Activated CD4-positive, alpha-beta T cell treated with anti-CD3 and anti-CD28 coated beads for 4 hours (primary cell): ENCODE measurements at places on chromosomes 3 and 15.

GRCh38 chr3:129439226-129439816 is 427 bp downstream of the MBD4 start:
- DNase-seq, result peak; percentile 41

GRCh38 chr3:155657161-155657560 is 87.7 kb downstream of the PLCH1 start:
- DNase-seq, result no peak

DNA sequence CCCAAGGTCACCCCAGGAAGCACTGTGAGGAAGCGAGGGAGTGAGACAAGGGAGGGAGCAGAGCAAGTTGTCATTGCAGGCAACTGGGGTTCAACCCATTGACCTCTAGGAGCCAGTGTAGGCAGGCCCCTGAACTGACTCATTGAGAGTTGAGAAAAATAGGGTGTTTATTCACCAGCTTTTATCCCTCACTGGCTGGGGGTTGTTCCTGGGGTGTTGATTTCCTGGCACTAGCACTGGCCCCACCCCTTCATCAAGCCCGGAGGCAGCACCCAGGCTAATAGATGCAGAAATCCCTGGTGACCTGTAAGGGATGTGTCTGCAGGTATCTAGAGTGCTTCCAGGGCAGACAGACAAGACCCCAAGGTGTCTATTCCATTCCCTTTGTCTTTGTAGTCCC is 183.9 kb downstream of the ARRDC4 start:
- DNase-seq, result no peak

DNA sequence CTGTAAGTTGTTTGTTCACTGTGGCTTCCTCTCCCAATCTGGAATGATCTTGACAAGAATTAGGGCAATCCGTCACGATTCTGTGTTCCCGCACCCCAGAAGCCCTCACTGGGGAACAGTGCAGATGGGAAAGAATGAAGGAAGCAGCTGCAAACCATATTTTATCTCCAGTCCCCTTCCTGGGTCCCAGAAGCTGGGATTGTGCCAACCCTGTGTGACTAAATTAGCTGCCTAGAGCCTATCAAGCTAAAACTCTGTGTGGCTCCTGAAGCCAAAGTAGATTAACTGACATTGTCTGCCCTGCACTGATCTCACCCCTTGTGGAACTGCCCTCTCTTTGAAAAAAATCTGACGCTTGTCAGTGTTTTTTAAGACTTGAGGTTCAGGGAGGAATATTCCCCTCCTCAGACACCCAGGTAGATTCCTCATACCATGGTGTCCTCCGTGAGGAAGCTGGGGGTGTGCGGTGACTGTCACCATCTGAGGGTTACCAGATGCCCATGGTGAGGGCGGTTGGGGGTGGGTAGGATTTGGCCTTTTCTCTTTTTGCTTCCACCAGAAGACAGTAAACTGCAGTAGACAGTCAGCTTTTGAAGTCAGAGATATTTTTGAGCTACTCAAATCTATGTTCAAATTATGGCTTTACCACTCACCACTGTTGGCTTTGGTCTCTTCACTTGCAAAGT is 358.3 kb upstream of the TPM1 start:
- no peak for DNase-seq

DNA sequence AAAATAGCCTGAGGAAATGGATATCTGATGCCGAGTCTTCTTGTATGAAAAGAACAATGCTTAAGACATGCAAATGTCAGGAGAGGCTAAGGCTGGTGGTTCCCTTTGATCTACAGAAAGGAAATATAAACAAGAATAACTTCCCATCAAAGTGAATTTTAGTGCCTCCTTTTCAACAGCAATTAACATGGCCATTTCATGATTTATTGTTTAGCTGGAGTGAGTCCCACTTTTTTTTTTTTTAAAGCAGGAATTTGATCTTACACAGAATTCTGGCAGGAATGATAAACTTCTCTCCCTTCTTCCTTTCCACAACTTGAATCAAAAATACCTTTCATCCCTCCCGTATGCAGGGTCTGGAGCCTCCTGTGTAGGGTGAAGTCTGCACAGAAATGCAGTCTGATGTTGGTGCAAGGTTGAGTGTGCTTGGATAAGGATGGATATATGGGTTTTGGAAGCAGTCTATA is 287.0 kb downstream of the MEX3B start:
- no peak for DNase-seq

- DNase-seq, result no peak
These were observed 426.5 kb upstream of the RASGRP1 start for GRCh38 chr15:38991126-38991525.

- DNase-seq, result no peak
These were observed 86.8 kb upstream of the PSMD6 start for GRCh38 chr3:64110071-64110470.

DNA sequence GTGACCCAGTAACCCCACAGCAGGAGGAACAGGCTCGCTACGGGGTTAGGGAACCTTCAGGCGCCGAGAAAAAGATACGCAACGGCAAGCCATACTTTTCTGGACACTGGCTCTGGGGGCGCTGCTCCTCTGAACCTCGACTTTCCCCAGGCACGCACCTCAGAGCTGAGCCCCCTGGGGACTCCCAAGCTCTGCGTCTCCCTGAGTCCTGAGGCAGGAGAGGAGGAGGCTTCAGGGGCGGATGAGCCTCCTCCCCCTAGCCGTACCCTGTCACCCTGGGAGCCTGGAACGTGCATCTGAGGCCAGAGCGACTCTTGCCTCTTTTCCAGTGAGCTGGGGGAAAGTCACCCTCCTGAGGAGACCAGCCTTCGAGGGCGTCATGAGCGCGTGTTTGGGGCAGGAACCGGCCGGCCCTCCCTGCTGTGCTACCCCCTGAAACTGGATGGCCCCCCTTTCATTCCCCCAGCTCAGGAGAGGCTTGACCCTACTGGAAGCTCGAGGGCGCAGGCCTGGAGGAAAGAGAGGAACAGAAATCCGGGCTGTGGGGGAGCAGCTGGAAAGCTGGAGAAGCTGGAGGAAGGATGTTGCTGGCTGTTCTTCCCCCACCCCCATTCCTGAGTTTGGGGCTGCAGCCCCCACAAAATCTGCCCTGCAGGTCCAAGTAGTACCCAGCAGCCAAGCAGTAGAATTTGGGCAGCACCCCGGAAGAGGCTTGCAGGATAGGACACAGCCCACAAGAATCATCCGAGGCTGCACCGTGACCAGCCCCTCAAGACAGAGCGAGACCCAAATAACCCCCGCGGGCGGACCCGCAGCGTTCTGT is 25.1 kb upstream of the POLG start:
- DNase-seq, result no peak
